Sigmoid colon (tissue), 7 donors: ENCODE measurements at places on chromosomes 3 and 15. TPM values are rescaled to one million over a fixed set of nuclear protein-coding genes. Genes with fewer than 3 reads are reported as not detected.

- DNase-seq = no peak
Observed at GRCh38 chr3:161637559-161637958, 141.0 kb downstream of the OTOL1 start.

- no peak for DNase-seq
Observed at GRCh38 chr3:140022066-140022770, 87.2 kb downstream of the CLSTN2 start.

DNA sequence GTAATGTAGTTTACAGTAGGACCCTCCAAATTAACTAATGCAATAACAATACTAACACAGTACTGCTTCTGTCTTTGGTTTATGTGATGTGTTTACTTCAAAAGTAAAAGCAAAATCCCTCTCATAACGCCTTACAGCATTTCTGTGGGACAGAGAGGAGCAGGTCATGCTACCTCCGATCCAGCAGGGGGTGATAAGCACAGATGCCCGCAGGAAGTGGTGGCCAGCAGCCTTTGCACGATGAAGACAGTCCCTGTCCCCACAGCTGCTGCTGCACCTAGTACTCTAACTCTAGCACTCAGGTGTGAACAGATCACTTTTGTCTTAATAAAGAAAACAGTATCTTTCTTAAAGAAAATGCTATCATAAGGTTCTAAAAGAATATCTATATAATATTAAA is 38.3 kb downstream of the ANO10 start:
- no peak for DNase-seq

- DNase-seq = peak; percentile 78
Observed at GRCh38 chr15:69794645-69795469, 302.9 kb downstream of the TLE3 start.

GRCh38 chr15:67358391-67358790 is 103.8 kb downstream of the IQCH start:
- DNase-seq = no peak

GRCh38 chr3:171183042-171183441 is 156.5 kb upstream of the SLC2A2 start:
- DNase-seq = no peak

- no peak for DNase-seq
Observed at GRCh38 chr3:170454509-170454908, 35.8 kb downstream of the CLDN11 start.

GRCh38 chr3:8841472-8841871 is 72.1 kb upstream of the OXTR start:
- DNase-seq = no peak

DNA sequence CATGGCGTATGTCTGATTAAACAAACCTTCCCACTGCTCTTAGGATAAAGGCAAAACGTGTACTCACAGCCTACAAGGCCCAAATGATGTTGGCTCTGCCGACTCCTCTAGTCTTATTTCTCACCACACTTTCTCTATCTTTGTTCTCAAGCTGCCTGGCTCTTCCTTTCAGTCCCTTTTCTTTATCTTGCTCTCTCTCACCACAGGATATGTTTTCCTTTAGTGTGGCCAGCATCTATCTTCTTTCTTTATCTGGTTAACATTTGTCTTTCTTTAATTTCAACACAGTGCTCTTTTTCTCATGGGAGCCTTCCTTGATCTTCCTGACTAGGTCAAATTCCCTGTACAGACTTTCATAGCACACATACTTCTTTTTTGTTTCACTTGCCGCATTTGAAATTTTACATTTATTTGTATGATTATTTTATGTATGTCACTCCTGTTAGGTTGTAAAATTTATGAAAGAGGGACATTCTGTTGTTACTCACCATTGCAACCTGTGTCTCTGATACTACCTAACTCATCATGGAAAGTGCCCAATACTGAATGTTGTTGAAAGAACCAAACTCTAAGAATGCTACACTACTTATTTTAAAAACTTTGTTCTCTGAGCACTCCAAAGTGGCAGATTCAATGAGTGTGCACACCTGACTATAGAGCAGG is 328.9 kb upstream of the CBLB start:
- DNase-seq = no peak

- DNase-seq = no peak
Observed at GRCh38 chr3:23966328-23966727, 21.2 kb downstream of the NR1D2 start.

DNA sequence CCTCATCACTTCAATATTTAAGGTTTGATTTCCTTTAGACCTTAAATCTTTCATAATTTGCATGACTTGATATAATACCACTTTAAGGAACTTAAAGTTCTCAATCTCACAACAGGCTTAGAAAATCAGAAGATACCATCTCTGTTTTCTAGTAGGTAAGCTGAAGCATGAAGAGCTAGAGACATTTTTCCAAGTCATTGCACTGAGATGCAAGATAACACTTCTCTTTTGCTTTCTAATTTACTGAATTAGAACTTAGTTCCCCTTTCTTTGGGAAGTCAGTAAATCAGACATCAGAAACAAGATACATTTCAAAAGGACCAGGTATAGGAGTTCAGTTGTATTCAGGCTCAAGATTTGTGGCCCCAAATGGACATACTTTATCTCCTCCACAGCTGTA is 79.7 kb downstream of the DZIP3 start:
- DNase-seq = no peak

DNA sequence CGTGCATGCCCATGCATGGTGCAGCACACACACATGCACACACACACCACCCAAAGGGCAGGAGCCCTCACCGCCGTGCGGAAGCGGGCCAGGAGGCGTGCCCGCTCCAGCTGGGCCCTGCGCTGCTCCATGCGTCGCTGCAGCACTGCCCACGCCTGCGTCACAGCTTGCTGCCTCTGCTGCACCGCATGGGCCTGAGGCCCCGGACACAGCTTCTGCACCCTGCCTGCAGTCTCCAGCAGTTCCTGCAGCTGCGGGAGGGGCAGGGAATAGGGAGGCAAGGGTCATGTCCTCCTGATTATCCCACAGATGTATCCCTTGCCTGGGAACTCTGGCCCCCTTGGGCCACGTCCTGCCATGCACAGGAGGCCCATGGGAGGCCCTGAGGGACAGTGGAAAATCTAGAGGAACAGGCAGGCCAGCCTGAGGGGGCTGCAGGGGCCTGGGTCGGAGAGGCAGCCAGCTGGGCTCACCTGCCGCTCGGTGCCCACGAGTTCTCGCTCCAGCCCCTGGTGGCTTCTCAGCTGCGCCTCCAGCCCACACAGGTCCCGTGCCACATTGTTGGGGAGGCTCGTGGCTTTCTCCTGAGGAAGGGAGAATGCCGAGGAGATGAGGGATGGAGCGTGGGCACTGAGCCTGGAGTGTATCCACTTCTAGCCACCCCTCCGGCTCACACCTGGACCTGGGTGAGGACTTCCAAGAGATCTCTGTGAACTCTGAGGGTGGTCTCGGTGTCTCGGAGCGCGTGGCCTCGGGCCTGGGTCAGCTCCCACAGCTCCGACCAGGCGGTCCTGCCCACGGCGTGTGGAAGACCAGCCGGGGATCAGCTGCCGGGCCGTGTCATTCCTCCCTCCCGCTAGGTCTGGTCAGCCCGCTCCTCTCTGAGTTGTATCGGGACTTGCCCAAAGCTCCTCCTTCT is 23.8 kb downstream of the SPTBN5 start:
- DNase-seq = no peak

DNA sequence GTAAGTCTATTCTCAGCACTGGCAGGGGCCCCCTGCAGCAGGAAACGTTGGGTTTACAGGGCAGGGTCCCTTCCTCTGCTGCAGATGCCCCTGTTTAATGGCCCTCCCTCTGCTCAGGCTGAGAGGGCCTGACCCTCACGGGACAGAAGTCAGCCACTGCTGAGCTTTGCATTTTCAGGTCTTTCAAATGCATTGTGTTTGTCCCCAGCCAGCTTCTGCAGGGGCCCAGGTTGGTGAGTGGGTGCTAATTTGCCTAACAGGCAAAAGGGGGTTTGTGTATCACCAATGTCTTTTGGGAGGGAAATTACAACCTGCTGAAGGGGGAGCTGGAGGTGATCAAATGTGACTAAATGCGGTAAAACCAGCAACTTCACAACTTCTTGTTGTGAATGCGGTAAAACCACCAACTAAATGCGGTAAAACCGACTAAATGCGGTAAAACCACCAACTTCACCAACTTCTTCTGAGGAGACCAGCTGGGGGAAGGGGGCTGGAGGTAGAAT is 44.8 kb upstream of the UBE2E1 start:
- no peak for DNase-seq

DNA sequence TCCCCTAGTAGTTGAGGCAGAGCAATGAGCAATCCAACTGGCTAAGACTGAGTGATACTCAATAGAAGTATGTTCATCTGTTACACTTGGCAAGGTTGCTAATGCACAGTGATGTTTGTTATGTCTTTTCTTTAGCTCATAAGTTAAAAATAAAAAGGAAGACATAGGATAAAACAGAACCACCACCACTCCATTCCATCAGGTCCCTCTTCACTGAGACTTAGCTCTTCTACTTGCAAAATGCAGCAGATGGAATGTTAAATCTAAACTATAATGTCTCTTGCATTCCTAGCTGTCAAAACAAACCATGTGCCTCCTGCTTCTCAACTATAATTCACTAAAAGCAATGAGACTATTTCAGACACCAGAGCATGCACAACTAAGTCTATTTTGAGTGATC is 265.6 kb upstream of the UBE2E2 start:
- DNase-seq = no peak

GRCh38 chr3:156859578-156859977 is 33.4 kb downstream of the LEKR1 start:
- no peak for DNase-seq

DNA sequence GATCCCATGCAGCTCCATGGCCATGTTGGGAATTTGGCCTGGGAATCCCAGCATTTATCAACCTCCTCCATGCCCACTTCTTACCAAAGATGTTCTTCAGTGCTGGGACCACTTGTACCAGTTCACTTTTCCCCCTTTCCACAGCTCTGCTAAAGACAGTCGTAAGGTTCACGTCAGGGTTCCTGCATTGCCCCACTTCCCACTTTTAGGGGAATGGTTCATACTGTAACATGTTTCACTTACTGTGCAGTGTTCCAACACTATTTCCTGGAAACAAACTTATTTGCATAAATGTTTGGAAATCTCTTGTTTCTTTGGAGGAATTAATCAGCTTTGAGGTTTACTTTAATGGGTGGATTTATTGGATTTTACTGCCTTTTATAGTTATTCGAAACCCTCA is 17.0 kb downstream of the APH1B start:
- DNase-seq = no peak

- no peak for DNase-seq
Observed at GRCh38 chr3:172447611-172448579, at the start of gene GHSR. Gene GHSR, minus strand, starts transcription at chr3:172448456. Its CDS starts 43 bp downstream, at chr3:172448413.

GRCh38 chr3:103947062-103947461 is 1419.6 kb upstream of the ALCAM start:
- no peak for DNase-seq

GRCh38 chr15:71349336-71349735 is 234.1 kb downstream of the THSD4 start:
- DNase-seq = no peak

DNA sequence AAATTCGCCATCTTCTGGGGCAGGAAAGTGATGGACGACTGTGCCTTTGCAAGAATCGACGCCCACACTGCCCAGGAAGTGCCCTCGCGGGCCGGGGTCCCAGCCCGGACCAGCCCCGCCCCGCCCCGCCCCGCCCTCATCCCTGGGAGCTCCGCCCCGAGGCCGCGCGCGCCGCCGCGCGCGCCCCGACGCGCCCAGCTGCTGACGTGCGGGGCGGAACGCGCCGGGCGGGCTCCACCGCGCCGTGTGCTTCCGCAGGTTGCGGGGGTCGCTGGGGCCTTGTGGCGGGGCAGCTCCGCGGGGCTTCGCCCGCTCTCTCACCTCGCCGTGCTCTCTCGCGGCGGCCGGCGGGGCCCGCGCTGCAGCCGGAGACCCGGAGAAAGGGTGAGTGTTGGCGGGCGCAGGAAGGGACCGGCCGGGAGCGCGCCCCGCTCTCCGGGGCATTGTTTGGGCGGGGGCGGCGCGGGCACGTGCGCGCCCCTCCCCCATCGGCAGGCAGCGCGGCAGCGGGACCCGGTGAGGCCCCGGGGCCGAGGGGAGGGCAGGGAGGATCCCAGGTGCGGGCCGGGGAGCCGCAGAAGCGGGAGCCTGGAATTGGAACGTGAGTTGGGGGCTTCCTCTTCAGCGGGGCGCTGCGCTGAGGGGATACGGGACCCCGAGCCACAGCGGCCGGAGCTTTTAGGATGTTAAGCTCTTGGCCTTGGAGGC is at the start of gene YEATS2:
Gene YEATS2 (plus strand): TSS at position 188 of the 708 bp plus-strand sequence. CDS start 17,366 bp downstream, outside the sequence.
- peak; percentile 68 for DNase-seq

DNA sequence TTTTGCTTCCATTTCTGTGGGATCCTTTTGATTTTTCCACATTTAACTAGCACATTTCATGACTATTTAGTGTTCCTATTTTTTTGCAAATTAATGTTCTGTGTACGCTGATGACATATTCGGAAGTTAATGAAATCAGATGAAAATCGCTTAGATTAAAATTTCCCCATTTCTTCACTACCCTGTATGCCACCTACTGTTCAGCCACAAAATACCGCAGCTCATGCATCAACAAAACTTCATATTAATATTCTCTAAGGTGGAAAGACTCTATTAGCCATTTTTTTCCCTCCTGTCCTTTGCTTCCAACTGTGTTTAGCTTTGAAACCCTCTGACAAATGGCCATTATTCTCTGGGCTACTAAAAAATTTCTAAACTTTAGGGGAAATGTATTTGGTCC is 300.6 kb downstream of the MECOM start:
- DNase-seq = no peak

GRCh38 chr3:128269796-128270195 is 116.5 kb downstream of the EEFSEC start:
- DNase-seq = no peak

DNA sequence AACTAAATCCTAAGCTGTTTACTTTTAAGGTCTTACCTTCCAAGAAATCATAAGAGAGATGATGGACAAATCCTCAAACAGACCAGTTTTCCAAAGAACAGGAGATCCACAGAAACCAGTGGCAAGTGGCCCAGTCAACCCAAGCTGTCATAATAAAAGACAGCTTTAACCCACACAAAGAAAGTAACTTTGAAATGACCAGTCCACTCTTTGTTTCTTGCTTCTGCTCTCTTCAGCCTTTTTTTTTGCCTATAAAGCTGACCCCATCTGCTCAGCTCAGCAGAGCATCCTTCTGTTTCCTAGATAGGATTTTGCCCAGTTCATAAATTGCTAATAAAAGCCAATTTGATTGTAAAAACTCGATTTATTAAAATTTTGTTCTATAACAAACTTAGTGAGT is 299.4 kb downstream of the OXSM start:
- DNase-seq = no peak

DNA sequence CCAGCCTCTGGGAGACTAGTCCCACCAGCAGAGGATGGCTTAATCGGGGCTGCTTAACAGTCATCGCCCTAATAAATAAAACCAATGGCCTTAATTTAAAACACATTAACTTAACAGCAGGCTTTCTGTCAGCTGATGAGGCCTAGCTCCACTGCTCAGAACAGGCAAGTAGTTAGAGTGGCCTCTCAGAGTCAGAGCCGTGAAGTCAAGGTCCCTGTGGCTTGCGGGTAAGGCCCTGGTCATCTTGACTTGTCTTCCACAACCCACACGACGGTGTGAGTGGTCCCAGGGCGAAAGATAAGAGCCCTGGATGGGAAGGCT is 11.8 kb downstream of the XXYLT1 start:
- no peak for DNase-seq

Gene PRKCD
- 12.1 TPM for total RNA-seq

Gene DCUN1D1
- total RNA-seq = 41.0 TPM

Gene BOC
- total RNA-seq = 122 TPM

Gene IQCH
- 1.4 TPM for total RNA-seq

Gene SPESP1
- 1.9 TPM for total RNA-seq

Gene SLC9C1
- total RNA-seq = not detected

Gene HHLA2
- not detected for total RNA-seq

Gene TRPM1
- not detected for total RNA-seq

Gene THSD4
- total RNA-seq = 2.0 TPM

Gene COL6A5
- total RNA-seq = not detected

Gene TRH
- total RNA-seq = not detected

Gene GOLGA6B
- total RNA-seq = not detected

Gene EIF1B
- 27.1 TPM for total RNA-seq

Gene FYCO1
- 115 TPM for total RNA-seq
